ENCODE measurements at places on chromosomes 16 and 17.

DNA sequence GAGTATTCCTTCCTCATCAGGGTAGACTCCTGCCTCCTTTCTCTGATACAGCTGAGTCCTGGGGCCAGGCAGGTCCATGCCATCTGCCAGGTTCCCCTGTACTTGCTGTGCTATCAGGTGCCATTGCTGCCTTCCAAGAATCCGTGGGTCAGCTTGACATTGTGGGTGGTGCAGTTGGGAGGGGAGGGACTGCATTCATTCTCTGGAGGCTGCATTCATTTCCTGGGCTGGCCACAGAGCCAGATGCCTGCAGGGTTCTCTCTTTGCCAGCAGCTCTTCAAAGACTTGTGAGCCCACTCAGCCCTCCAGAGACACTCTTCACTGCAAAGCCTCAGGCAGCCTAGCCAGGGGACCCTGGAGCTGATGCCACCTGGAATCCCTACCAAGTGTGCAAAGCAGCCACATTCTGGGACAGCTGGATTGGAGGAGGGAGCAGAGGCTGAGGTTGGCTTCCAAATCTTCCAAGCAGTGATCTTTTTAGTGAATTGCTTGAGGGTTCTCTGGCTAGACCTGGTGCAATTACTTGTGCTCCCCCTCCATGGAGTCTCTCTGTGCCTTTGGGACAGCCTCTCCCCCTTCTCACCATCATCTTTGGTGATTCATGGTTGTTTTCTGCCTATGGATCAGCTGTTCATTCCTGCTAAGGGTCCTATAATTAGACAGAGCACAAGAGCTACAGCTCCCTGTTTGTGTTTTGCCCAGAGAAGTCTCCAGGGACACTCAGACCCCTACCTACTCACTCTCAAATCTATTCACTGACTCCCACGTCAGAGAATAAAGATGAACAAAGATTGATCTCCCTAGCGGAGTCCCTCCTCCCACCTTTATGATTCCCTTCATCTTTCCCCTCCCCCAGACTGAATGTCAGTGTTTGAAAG is 20.9 kb downstream of the ANKFN1 start:
- no peak overlapping the region for H3K4me3 ChIP-seq
- DNase-seq, result no peak
- H3K4me1 ChIP-seq, result no peaks in the 10 kb centered on the region
- H3K36me3 ChIP-seq, result no peaks in the 10 kb centered on the region
- H3K27ac ChIP-seq, result no peak overlapping the region

GRCh38 chr16:73196670-73197069 is 148.7 kb upstream of the ZFHX3 start:
- no peak overlapping the region for H3K27ac ChIP-seq
- no peaks in the 10 kb centered on the region for H3K27me3 ChIP-seq
- DNase-seq, result no peak
- no peak overlapping the region for H3K4me3 ChIP-seq

DNA sequence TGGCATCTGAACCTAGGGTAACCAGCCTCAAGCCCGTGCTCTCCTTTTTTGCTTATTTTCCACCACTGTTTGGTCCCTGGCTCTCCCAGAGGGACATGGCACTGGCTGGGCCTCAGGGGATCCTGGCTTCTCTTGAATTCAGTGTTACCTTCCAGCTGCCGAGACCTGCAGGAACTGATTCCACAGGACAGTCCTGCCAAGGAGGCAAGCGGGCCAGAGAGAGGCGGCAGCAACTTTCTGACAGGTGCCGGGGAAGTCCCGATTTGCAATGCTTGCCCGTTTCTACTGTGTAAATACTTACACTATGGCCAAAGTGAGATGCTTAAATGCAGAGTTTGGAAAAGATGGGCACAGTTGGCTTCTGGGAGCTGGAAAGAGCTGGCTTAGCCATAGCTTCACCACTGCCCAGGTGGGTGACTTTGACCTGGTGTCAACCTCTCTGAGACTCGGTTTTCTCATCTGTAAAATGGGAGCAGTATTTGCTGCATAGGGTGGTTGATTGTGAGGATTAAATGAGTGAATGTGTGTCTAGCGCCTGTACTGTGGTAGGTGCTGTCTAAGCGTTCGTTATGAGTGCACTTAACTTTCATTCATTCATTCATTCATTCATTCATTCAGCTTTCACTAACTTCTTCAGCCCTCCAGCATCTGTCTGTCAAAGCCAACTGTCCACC is 124.9 kb downstream of the CMIP start:
- no peaks in the 10 kb centered on the region for H3K36me3 ChIP-seq
- no peaks in the 10 kb centered on the region for H3K27me3 ChIP-seq
- DNase-seq, result no peak
- no peak overlapping the region for H3K4me3 ChIP-seq
- H3K4me1 ChIP-seq, result no peaks in the 10 kb centered on the region
- H3K27ac ChIP-seq, result no peak overlapping the region

DNA sequence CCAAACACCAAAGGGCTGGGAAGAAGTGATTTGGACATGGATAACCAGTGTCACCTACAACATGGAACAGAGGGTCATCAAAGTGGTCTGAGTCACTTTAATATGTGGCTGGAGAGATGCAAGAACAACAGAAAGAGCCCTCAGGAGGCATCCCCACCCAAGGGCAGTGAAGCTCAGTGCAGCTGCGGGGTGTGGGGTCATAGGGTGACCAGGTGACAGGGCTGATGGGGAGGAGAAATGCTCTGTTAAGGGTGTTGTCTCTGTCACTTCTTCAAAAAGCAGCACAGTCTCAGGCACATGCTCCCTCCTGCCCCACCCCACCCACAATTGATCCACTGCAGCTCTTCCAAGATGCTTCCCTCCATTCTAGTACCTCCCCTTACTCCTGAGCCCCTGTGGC is 819.1 kb downstream of the KCNJ18 start:
- H3K4me1 ChIP-seq, result no peaks in the 10 kb centered on the region
- DNase-seq, result no peak
- H3K27me3 ChIP-seq, result no peaks in the 10 kb centered on the region
- H3K4me3 ChIP-seq, result no peak overlapping the region
- H3K36me3 ChIP-seq, result no peaks in the 10 kb centered on the region

DNA sequence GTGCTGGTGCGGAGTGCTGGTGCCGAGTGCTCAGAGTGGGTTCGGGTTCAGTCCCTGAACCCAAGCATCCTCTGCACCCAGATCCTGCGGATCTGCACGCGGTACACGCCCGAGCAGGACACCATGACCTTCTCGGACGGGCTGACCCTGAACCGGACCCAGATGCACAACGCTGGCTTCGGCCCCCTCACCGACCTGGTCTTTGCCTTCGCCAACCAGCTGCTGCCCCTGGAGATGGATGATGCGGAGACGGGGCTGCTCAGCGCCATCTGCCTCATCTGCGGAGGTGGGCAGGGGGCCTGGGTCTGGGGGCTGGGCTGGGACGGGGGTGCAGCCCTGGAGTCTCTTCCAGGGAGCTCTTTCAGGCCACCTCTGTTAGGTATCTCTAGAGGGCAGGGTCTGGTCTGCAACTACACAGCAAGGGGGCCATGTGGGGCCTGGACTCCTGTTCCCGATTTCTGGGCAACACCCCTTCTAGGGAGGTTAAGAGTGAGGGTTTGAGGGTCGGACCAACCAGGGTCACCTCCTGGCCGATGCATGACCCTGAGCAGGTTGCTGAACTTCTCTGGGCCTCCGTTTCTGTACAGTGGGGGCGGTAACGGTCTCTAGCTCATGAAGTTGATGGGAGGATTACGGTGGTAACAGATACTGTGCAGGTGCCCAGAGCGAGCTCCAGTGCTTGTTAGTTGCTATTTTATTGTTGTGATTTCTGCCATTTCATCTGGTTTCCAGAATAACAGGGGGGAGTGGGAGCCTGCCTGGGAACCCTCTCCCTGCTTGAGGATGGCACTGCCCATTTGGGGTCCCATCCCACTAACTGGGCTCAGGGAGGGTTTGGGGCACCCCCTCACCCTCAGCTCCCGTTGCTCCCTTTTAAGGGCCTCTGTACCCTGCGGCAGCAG is 10.1 kb downstream of the GJD3 start:
- no peak overlapping the region for H3K4me3 ChIP-seq
- no peak overlapping the region for H3K27ac ChIP-seq
- no peaks in the 10 kb centered on the region for H3K4me1 ChIP-seq
- no peak for DNase-seq
- peaks cover 17% of the 10 kb centered on the region for H3K36me3 ChIP-seq
- no peaks in the 10 kb centered on the region for H3K27me3 ChIP-seq

DNA sequence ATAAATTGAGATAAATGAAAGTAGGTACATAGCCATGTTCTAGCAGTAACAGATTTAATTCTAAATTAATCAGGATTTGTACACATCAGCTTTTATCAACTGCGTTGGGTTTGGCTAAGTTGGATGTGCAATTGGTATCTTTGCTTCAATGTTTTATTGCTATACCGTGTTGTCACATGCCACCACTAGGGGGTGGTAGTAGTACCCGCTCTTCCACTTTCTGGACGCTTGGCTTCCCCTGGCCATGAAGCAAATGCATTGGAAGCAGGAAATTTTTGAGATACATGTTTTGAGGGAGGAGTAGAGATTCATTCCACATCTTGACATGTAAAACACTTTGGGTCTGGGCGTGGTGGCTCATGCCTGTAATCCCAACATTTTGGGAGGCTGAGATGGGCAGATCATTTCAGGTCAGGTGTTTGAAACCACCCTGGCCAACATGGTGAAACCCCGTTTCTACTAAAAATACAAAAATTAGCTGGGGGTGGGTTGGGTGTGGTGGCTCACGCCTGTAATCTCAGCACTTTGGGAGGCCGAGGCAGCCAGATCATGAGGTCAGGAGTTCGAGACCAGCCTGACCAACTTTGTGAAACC is 58.6 kb downstream of the EMP2 start:
- no peak overlapping the region for H3K27ac ChIP-seq
- no peaks in the 10 kb centered on the region for H3K36me3 ChIP-seq
- no peak for DNase-seq
- H3K4me3 ChIP-seq, result no peak overlapping the region
- H3K4me1 ChIP-seq, result no peaks in the 10 kb centered on the region

DNA sequence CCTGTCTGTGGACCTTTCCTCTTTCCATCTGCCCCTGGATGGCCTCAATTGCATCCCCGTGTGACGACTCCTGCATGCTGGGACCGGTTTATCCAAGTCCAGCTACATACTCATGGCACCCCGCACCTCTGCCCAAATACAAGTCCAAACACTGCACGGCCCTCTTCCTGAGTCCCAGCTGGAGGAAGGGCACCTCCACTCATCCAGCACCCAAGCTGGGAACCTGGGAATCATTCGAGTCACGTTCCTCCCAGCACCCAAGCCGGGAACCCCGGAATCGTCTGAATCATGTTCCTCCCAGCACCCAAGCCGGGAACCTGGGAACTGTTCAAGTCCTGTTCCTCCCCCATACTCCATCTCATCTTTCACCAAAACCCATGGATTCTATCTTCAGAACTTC is 10.2 kb downstream of the TRARG1 start:
- no peak overlapping the region for H3K4me3 ChIP-seq
- H3K27ac ChIP-seq, result no peak overlapping the region
- no peaks in the 10 kb centered on the region for H3K36me3 ChIP-seq
- no peaks in the 10 kb centered on the region for H3K27me3 ChIP-seq
- H3K4me1 ChIP-seq, result peaks cover 13% of the 10 kb centered on the region
- DNase-seq, result no peak

- no peak overlapping the region for H3K27ac ChIP-seq
- no peak overlapping the region for H3K4me3 ChIP-seq
- DNase-seq, result no peak
- peaks cover 16% of the 10 kb centered on the region for H3K36me3 ChIP-seq
- H3K4me1 ChIP-seq, result no peaks in the 10 kb centered on the region
Measured at GRCh38 chr16:75394941-75395340, 38.4 kb downstream of the CFDP1 start.

GRCh38 chr17:72372185-72372584 is 251.4 kb downstream of the SOX9 start:
- H3K4me3 ChIP-seq, result no peak overlapping the region

DNA sequence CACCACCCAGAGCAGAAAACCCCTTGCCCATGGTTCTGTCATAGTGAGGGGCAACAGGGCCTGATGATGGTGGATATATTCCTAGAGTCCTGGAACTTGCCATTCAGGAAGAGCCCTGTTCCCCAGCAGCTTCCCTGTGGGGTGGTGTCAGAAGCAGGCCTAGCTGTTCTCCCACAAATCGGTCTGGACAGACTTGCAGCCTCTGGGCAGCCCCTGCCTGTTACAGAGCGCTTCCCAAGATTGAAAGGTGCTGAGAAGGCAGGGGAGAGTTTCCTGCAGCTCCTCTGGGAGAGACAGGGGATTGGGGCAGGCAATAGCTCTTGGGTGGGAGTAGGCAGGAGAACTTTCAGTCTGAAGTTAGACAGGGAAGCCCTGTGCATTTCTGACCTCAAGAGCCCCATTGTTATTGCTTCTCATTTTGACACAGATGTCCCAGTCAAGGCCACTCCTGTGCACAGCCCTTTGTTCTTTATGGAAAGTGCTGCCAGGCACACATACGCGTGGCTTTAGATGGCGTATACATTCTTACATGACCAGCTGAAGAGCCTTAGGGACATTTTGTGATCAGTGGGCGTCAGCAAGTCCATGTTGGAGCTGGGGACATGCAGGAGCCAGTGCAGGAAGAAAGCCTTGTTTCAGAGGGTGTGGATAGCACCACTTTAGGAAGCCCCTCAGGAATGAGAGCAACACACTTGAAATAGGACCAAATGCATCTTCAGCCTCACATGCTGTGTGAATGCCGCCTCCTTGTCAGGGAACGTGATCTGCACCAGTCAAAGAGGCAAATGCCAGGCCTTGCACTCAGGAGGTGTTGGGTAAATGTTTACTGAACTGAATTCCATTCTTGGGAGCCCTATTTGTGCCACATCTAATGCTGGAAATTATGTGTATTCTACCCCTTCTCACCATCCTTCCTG is 67.5 kb downstream of the GNAO1 start:
- no peaks in the 10 kb centered on the region for H3K36me3 ChIP-seq
- H3K27me3 ChIP-seq, result no peaks in the 10 kb centered on the region
- H3K27ac ChIP-seq, result no peak overlapping the region
- no peak for DNase-seq
- H3K4me1 ChIP-seq, result peaks cover 34% of the 10 kb centered on the region

DNA sequence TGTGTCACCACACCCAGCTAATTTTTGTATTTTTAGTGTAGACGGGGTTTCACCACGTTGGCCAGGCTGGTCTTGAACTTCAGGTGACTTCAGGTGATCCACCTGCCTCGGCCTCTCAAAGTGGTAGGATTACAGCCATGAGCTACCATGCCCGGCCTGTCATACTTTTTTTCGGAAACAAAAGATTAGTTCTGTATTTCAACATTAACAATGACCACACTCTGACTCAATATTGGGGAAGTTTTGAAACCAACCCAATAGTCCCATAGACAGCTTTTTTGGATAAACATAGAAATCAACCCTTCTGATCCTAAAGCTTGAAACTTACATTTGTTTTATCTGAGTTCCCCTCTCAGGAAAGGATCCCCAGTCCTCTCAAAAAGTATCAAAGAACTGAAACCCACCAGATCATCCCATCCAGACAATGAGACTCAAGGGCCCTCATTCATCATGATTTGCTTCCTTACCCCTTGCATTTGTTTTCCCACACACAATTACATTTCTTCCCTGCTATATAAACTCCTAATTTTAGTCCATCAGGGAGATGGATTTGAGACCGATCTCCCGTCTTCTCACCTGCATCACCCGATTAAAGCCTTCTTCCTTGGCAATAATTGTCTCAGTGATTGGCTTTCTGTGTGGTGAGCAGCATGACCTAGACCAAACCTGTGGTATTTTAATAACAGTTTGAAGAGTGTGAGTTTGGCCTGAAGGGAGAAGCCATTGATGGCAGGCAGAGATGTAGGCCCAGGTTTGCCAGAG is 7.2 kb upstream of the AGRP start:
- no peaks in the 10 kb centered on the region for H3K27me3 ChIP-seq
- DNase-seq, result no peak
- peaks cover 7% of the 10 kb centered on the region for H3K4me1 ChIP-seq
- peaks cover 6% of the 10 kb centered on the region for H3K36me3 ChIP-seq
- no peak overlapping the region for H3K4me3 ChIP-seq

- H3K27me3 ChIP-seq, result no peaks in the 10 kb centered on the region
- H3K4me1 ChIP-seq, result peaks cover 87% of the 10 kb centered on the region
- peak within 1 kb of the TSS; percentile 66 for H3K27ac ChIP-seq
- peak; percentile 64 for DNase-seq
Measured at GRCh38 chr17:45316434-45317110, at the start of gene MAP3K14. TSS of gene MAP3K14 (minus strand) at chr17:45317020. CDS start at chr17:45290745, 26,275 bp downstream.

Data from CD8-positive, alpha-beta memory T cell (primary cell).